Activated naive CD8-positive, alpha-beta T cell treated with anti-CD3 and anti-CD28 coated beads, Interleukin-2, amount 10 ng/mL, durations not matched to agents 7 days and 5 days (primary cell): ENCODE measurements at places on chromosomes 7 and 10. TPM values are rescaled to one million over a fixed set of nuclear protein-coding genes. Genes with fewer than 3 reads are reported as not detected.
A peak's percentile ranks its signal among the peaks of the same experiment; 100 is the strongest.

DNA sequence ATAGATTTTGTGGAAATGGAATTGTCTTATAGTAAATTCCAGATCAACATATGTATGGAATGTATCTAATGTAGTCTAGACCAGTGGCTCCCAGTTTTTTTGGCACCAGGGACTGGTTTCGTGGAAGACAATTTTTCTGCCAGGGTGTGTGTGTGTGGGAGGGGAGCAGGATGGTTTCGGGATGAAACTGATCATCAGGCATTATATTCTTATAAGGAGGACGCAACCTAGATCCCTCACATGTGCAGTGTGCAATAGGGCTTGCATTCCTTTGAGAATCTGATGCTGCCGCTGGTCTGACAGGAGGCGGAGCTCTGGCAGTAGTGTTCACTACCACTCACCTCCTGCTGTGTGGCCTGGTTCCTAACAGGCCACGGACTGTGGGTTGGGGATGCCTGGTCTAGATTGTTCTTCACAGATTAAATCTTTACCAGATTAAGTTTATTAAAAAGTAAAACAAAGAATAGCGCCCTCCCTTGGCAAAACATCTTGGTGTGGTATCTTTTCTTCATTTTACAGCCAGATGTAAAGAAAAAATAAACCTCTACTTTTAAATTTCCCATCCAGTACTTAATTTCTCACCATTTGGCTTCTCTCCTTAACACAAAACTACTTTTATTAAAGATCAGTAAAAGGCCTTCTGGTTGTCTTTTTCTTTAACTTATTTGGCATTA lies 48.4 kb downstream of the SEPTIN7 start:
- H3K4me3 ChIP-seq: no peak overlapping the region
- no peaks in the 10 kb centered on the region for H3K27me3 ChIP-seq
- H3K4me1 ChIP-seq: peaks cover 3% of the 10 kb centered on the region
- no peak for DNase-seq
- no peak overlapping the region for H3K27ac ChIP-seq

DNA sequence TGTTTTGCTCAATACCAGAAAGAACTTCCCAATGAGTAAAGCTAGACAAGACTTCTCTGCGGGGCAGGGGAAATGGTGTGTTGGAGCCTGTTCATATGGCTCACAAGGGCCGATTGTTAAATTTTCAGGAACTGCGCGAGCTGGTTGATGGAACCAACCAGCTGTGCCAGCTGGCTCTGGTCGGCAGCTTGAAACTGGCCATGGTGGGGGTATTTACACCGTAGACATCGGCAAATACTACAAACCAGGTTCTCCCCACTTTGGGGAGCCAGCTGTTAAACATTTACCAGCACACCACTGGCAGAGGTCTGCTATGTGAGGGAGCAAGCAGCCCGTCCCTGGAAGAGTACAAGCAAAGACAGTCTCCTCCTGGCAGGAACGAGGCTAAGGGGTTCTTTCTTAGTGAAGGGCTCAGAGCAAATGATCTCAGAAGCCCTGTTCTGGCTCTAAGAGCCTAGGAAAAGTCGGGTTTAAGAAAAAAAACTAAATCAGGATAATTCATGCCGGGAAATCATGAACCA lies 8.8 kb upstream of the ZMIZ1 start:
- H3K27me3 ChIP-seq: no peaks in the 10 kb centered on the region
- peaks cover 18% of the 10 kb centered on the region for H3K4me1 ChIP-seq
- H3K36me3 ChIP-seq: no peaks in the 10 kb centered on the region
- H3K4me3 ChIP-seq: no peak overlapping the region
- DNase-seq: no peak
- no peak overlapping the region for H3K27ac ChIP-seq

DNA sequence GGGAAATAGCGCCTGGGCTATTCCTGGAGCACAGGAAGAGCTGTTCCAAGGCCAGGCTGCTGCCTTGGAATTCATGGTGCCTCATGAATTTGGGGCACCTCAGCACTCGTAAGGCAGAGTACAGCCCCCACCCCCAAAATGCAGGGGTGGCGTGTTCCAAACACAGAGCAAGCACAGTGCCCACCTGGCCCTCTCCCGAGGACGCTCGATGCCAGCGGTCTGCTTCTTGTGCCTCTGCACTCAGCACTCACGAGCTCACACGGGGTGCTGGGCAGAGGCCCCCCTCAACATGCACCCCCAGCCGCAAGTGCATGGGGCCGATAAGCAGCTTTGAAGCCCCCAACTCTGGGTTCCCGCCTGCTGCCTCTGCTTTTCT lies 60.1 kb downstream of the ZRANB1 start:
- no peaks in the 10 kb centered on the region for H3K27me3 ChIP-seq
- H3K27ac ChIP-seq: no peak overlapping the region
- peak; percentile 24 for DNase-seq
- no peak overlapping the region for H3K4me3 ChIP-seq
- H3K4me1 ChIP-seq: no peaks in the 10 kb centered on the region

SPDYE6 gene
- total RNA-seq: not detected

PRSS37 gene
- not detected for total RNA-seq

DNA sequence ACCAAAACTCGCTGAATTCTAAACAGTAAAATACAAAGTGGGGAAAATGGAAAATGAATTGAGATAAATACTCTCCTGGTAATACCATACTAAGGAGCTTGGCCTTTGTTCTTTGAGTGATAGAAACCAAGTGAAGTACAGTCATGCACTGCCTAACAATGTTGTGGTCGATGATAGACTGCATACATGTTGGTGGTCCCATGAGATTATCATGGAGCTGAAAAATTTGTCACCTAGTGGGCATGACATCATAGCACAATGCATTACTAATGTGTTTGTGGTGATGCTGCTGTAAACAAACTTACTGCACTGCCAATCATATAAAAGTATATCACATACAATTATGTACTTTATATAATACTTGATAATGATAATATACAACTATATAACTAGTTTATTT lies 419.1 kb downstream of the ARL4A start:
- DNase-seq: no peak
- H3K4me1 ChIP-seq: peaks cover 1% of the 10 kb centered on the region
- no peaks in the 10 kb centered on the region for H3K36me3 ChIP-seq

HOXA7 gene
- total RNA-seq: not detected

CYP3A4 gene
- not detected for total RNA-seq

GRCh38 chr10:26438534-26439341 lies 597 bp downstream of the APBB1IP start:
- peaks cover 40% of the 10 kb centered on the region for H3K4me1 ChIP-seq
- H3K36me3 ChIP-seq: peaks cover 7% of the 10 kb centered on the region
- peak overlapping the region; percentile 88 for H3K4me3 ChIP-seq
- peak; percentile 77 for DNase-seq
- peak overlapping the region; percentile 92 for H3K27ac ChIP-seq

DNA sequence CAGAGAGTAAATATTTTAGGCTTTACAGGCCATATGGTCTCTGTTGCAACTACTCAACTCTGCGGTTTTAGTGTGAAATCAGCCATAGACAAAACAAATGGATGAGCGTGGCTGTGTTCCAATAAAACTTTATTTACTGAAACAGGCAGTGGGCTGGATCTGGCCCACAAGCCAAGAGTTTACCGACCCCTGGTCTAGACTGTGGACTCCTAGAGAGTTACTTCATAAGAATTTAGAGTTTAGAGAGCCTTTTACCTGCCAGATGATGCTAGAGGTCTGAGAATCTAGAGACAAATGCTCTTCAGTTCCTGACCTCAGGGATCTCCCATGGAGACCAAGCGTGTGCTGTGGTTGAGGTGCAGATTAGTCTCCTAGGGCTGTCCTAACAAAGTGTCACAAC lies 174.8 kb downstream of the PTEN start:
- no peak for DNase-seq
- no peak overlapping the region for H3K27ac ChIP-seq
- H3K36me3 ChIP-seq: peaks cover 2% of the 10 kb centered on the region
- H3K4me1 ChIP-seq: peaks cover 13% of the 10 kb centered on the region
- no peak overlapping the region for H3K4me3 ChIP-seq
- H3K27me3 ChIP-seq: no peaks in the 10 kb centered on the region

- H3K4me3 ChIP-seq: peak within 1 kb of the TSS; percentile 89
- no peak within 1 kb of the TSS for H3K27ac ChIP-seq
- H3K4me1 ChIP-seq: peaks cover 9% of the 10 kb centered on the region
- DNase-seq: peak; percentile 42
- H3K27me3 ChIP-seq: peaks cover 77% of the 10 kb centered on the region
Observed at GRCh38 chr7:42236976-42237810, at the start of gene GLI3. Gene GLI3, minus strand, starts transcription at chr7:42237209. Its CDS starts 13,956 bp downstream, at chr7:42223253.

GRCh38 chr7:156379324-156380070 lies 261.1 kb upstream of the RNF32 start:
- H3K27me3 ChIP-seq: peaks cover 13% of the 10 kb centered on the region
- no peak overlapping the region for H3K27ac ChIP-seq
- no peak for DNase-seq
- H3K36me3 ChIP-seq: no peaks in the 10 kb centered on the region
- H3K4me1 ChIP-seq: no peaks in the 10 kb centered on the region

DCLRE1C gene
- total RNA-seq: 47.7 TPM

- peaks cover 13% of the 10 kb centered on the region for H3K4me1 ChIP-seq
- peak overlapping the region; percentile 30 for H3K4me3 ChIP-seq
- H3K27me3 ChIP-seq: peaks cover 25% of the 10 kb centered on the region
- H3K27ac ChIP-seq: no peak overlapping the region
Observed at GRCh38 chr7:74454021-74454924, 567 bp downstream of the GTF2IRD1 start.

DNA sequence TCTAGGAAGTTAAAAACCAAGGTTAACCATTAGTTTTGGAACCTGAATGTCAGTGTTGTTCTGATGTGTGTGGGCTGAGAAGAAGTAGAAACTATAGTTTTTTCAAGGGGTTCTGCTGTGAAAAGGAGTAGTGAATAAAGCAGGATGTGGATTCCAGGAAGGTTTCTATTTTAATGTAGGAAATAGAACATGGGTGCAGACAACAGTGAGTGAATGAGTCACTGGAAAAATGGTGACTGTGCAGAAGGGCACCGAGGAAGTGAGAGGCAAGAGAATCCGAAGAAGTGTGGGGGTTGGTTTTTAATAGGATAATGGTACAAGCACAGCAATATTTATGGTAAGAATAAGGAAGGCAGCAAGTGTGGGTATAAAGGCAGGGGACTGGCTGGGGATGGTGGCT lies 120.4 kb downstream of the ARHGAP21 start:
- peaks cover 18% of the 10 kb centered on the region for H3K36me3 ChIP-seq
- no peaks in the 10 kb centered on the region for H3K27me3 ChIP-seq
- DNase-seq: no peak
- H3K27ac ChIP-seq: no peak overlapping the region
